ENCODE measurements at places on chromosomes 4 and X.
A peak's percentile ranks its signal among the peaks of the same experiment; 100 is the strongest.

DNA sequence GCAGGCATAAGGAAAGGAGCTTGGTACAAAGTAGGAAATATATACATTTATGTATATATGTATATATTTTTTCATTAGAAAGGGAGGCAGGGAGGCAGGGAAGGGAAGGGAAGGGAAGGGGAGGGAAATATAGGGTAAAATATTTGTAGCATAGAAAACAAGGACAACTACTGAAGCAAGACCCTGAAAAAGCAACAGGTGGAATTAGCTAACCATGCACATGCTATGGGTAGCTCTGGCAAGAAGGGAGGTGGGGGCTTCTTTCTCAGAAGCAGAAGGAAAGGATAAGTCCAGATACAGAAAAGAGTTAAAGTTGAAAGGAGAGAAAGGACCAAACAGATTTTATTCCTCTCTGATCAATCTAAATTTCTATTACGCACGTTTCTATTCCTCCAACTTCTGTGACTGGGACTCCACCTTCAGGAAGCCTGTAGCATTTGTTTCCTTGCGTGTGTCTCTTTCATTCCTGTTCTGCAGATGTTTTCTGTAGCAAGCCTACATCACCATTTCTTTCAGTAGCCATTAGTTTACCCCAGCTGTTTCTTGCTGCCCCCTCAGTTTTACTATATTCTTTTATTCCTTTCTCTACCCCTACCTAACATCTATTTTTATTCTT lies 82.9 kb downstream of the OR13H1 start:
- DNase-seq: no peak

- DNase-seq: no peak
These were observed 32.1 kb downstream of the ASB5 start for GRCh38 chr4:176236946-176237345.

DNA sequence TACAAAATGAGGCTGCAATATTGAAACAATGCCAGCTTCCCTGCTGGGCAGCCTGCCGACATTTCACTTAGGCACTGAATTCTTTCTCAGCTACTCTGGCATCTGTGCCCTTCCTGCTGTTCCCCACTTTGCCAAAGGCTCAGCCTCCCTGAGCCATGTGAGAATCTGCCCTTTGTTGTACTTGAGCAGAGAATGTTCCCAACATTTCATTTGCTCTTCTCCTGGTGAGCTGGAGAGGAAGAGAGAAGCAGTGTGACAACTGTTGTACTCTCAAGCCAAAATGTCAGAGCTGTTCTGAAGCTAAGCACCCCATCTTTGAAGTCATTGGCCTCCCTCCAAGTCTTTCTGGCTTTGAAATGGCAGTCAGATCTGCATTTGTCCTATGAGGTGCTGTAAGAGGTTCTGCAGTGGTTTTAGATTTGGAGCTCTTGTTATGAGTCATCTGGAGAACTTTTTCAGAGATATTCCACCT lies 32.5 kb downstream of the LANCL3 start:
- no peak for DNase-seq

- DNase-seq: no peak
These were observed 704.9 kb upstream of the PABPC4L start for GRCh38 chr4:134906404-134907023.

DNA sequence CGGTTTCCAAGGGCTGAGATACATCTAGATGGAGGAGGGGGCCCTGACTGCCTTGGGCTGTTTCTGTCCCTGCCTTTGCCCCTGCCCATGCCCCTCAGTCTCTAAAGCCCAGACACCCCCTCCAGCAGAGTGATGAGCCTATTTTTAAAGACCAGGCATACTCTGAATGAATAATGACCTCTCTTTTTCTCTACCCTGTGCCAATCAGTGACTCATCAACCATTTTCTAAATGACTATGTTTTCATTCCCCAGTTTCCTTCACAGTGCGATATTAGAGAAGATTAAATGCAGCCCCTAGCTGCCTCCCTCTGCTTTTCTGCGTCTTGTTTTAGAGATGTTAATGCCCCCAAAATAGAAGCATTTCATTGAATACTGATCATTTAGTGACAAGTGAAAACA lies 15.5 kb upstream of the NHS start:
- DNase-seq: no peak

GRCh38 chrX:16113978-16114565 lies 9.3 kb upstream of the GRPR start:
- no peak for DNase-seq

- no peak for DNase-seq
These were observed 147.4 kb upstream of the GATB start for GRCh38 chr4:151908201-151908600.

DNA sequence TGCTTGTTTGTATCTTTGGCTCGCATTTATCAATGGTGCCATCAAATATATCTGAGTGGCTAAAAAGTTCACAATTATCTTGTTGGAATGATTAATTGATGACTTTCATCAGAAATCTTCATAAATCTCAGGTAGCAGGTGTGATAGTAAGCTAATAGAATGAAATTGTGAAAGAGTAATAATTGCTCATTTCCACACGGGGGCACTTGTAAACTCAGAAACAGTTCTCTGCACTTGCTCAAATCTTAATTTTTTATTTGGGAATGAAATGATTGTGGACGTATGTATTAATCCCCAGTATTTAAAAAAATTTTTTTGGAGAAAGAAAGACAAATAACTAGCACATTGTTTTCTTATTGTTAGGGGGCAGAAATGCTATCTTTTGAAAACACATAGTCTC lies 132.8 kb downstream of the DTHD1 start:
- no peak for DNase-seq

- DNase-seq: no peak
These were observed 888 bp downstream of the RAB28 start for GRCh38 chr4:13483136-13483767.

DNA sequence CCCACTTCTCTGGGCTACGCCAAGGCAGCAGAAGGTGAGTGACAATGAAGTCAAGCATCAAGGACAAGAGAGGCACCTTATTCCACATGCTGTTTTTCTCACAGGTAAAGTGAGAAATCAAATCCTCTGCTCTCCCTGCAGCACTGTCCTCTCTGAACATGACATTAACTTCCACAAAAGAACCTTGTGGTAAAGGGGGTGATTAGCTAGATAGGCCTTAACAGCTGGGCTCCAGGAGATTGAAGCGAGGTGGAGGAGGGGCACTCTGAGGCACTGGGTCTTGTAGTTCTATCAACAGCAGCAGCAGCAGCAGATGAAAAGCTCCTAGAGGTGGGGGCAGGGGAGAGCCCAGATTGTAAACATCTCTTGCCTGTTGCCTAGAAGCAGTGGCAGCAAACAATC lies 96.8 kb upstream of the CXXC4 start:
- DNase-seq: no peak

GRCh38 chrX:23742174-23742696 lies 841 bp downstream of the ACOT9 start:
- no peak for DNase-seq

DNA sequence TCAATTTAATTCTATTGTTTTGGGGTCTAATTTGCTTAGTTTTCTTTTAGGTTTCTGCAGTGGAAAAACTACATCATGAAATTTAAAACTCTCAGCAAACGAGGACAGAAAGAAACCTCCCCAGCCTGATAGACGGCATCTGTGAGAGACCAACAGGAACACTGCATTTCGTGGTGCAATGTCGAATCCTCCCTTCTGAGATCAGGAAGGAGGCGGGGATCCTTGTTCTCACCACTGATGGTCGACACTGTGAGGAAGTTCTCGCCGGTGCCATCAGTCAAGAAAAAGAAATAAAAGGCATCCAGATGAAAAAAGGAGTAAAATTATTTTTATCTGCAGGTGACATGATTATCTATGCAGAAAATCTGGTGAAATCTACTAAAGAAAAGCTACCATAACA lies 16.5 kb downstream of the GAK start:
- DNase-seq: no peak

DNA sequence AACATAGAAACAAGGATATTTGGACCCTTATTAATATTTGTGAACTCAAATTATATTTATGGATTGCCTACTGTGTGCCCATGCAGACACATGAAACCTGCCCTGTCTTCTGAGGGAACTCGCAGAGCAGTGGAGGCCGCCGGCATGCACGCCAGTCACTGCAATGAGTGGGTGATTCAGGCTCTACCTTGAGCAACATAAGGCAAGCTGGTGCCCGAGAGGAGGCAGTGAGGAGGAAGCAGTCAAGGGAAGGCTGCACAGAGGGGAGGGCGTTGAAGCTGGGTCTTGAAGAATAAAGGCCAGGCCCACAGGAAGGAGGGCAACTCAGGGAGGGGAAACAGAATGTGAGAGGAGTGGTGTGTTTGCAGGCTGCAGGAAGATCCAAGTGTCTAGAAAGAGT lies 52.8 kb downstream of the PPEF2 start:
- no peak for DNase-seq

- no peak for DNase-seq
These were observed 56.9 kb downstream of the METTL14 start for GRCh38 chr4:118742050-118742449.

- no peak for DNase-seq
These were observed 104.2 kb downstream of the CHRDL1 start for GRCh38 chrX:110691446-110691845.

DNA sequence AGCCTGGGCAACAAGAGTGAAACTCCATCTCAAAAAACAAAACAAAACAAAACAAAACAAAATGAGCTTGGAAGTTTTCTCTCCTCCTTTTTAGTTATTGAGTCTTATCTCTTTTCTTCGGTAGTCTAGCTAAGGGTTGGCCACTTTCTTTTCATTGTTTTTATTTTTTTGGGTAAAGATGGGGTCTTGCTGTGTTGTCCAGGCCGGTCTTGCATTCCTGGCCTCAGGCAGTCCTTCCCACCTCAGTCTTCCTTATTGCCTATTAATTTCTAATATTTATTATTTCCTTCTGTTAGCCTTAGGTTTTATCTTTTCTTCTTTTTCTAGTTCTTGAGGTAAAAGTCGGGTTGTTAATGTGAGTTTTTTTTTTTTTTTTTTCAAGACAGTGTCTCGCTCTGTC lies 16.4 kb downstream of the METAP1 start:
- DNase-seq: no peak

DNA sequence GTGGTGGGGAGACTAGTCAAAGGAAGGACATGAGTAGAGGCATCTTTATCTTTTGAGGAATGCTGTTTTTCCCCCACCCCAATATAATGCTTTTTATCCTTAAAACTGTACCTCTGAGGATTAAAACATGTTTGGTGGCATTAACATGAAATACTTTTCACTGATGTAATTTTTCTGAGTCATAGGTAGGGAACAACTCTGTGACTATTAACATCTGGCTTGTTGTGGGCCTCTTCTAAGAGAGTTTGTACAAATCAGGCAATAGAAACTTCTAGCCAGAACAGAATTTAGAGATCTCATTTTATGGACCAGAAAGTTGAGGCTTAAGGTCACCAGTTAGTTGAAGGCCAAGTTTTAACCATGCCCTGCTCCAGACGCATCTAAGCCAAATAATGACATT lies 207.6 kb downstream of the SOX3 start:
- DNase-seq: no peak

- no peak for DNase-seq
These were observed 107.6 kb downstream of the AMER1 start for GRCh38 chrX:64097891-64098290.

DNA sequence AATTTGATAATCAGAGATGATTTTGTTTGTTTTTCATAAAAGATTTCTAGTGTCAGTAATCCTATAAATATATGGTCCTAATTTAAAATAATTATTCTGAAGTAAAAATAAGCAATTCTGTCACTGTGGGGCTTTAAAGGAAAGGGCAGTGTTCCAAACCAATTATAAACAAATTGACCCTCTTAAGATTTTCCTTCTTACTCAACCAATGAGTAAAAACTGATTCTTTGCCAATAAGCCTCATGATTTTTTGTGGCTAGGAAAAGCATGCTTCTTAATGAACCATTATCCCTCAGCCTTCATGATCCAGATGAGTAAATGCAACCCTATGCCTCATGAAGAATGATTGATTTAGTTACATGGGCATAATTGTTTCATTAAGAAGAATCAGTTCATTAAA lies 1010.4 kb downstream of the ADGRL3 start:
- no peak for DNase-seq

GRCh38 chr4:141158219-141158618 lies 24.9 kb upstream of the RNF150 start:
- no peak for DNase-seq

- DNase-seq: no peak
These were observed 66.6 kb downstream of the ATXN3L start for GRCh38 chrX:13253223-13253622.

DNA sequence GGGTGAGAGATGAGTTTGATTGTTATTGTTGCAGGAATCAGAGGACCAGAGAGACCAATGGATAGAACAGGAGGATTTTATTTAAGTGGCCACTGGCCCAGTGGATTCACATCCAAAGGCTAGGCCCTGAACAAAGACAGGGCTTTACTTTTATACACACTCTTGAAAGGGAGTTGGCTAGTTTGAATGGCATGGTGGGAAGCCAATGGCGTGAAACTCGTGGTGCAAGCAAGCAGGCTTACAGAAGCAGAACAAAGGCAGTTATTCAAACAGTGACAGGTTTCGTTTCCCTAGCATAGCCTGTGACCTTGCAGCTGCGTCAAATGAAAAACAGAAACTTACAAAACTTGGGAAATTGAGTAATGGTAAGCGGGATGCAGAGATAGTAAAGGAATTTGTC lies 110.2 kb upstream of the PRDX4 start:
- DNase-seq: no peak

GRCh38 chr4:26751838-26752237 lies 108.8 kb upstream of the STIM2 start:
- no peak for DNase-seq

- DNase-seq: no peak
These were observed 83.8 kb upstream of the UCP1 start for GRCh38 chr4:140652601-140653000.

- no peak for DNase-seq
These were observed 249.1 kb upstream of the FAM47A start for GRCh38 chrX:34381241-34381640.

GRCh38 chrX:16386126-16386525 lies 218.8 kb downstream of the MAGEB17 start:
- DNase-seq: no peak

DNA sequence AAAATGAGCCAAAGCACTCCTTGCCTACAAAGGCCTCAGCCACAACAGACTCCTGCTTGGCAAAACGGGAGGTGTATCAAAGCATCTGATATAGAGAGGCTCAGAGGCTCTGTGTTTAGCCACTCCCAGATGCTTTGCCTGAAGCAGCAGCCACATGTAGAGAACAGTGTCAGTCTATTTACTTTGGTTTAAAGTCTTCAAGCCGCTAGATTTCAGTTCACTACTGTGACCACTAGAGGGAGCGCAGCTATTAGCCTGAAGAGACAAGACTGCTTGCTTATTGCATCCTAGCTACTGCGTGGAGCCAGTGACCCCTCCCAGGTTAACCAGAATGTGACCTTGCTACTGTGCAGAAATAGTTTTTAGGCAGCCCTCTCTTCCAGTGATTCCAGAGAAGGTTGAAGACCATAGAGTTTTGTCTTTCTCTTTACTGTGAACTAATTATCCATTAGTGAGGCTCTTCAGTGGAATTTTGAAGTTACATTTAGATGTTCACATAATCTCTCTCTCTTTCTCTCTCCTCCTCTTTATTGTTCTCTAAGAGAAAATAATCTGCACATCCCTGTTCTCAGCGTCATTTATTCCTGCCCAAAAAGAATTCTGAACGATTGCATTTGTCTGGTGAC lies 39.3 kb downstream of the BMP3 start:
- no peak for DNase-seq

- DNase-seq: peak; percentile 27
These were observed 568 bp downstream of the NIPAL1 start for GRCh38 chr4:48017108-48017571.

Data from stimulated activated CD8-positive, alpha-beta memory T cell treated with anti-CD3 and anti-CD28 coated beads, Interleukin-15, amount 100 ng/mL, for 4 hours (primary cell).